ENCODE measurements at places on chromosomes 12 and 14.

DNA sequence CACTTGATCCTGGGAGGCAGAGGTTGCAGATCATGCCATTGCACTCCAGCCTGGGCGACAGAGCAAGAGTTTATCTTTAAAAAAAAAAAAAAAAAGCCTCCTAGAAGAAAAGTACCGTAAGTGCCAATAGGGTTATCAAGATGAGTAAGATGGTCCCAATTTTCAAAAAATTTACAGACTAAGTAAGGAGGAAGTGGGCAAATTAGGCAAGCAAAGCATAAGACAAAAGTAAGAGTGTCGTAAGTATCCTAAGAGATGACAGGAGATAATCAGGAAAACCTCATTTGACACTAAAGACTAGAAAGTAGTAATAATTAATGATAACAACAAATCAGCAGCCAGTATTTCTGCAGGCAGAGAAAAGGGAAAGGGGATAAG, 12.2 kb downstream of the PYM1 start:
- DNase-seq = no peak

GRCh38 chr12:88726806-88727720, 146.8 kb upstream of the KITLG start:
- no peak for DNase-seq

- no peak for DNase-seq
Measured at GRCh38 chr12:510071-510825, 50.5 kb downstream of the B4GALNT3 start.

- DNase-seq = no peak
Measured at GRCh38 chr14:77058117-77058516, 29.6 kb upstream of the IRF2BPL start.

GRCh38 chr12:11684393-11684792, 34.9 kb downstream of the ETV6 start:
- DNase-seq = no peak

All from GM12891 (cell line).